ENCODE measurements at places on chromosomes 12 and 14. TPM values are rescaled to one million over a fixed set of nuclear protein-coding genes. Genes with fewer than 3 reads are reported as not detected.

DNA sequence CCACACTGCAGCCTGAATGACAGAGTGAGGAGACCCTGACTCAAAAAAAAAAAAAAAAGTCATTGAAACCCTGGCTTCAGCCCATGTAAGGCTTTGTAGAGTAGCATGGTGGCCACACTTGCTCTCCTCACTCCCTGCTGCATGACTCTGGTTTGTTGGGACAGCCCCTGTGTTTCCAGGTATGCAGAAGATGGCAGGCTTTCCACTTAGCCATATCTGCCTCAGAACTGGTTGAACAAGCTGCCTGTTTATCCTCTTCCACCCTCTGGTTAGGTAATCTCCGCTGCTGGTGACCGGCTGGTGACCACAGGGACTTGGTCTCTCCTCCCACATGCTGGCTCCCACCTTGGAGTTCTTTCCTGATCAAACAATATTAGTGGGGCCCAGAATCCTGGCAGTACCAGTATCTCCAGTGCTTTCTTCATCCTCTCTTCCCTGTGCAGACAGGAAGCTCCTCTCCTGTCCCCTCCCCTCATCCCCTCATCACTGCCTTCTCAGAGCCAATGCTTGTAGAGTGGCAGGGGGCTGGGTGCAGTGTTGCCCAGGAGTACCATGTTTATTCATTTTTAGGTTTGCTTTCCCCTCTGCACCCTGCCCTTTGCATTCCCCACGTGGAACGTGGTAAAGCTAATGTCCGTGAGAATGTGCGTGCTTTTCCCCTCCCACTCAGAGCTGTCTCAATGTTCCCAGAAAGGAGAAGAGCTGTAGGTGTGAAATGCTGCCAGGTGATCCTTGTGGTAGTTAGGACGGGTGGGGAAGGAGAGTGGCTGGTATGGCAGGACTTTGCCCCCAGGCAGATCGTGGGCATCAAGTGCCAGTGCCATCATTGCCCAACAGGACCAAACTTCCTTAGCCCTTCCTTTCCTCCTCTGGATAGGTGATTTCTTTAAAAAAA, 11.3 kb downstream of the ABHD12B start:
- peaks cover 5% of the 10 kb centered on the region for H3K27me3 ChIP-seq
- no peaks in the 10 kb centered on the region for H3K36me3 ChIP-seq
- DNase-seq = no peak
- H3K4me3 ChIP-seq = no peak overlapping the region

- H3K27me3 ChIP-seq = no peaks in the 10 kb centered on the region
- no peaks in the 10 kb centered on the region for H3K4me1 ChIP-seq
- H3K27ac ChIP-seq = no peak overlapping the region
- DNase-seq = no peak
- H3K4me3 ChIP-seq = no peak overlapping the region
Observed at GRCh38 chr14:104202259-104203070, 64.1 kb downstream of the KIF26A start.

DNA sequence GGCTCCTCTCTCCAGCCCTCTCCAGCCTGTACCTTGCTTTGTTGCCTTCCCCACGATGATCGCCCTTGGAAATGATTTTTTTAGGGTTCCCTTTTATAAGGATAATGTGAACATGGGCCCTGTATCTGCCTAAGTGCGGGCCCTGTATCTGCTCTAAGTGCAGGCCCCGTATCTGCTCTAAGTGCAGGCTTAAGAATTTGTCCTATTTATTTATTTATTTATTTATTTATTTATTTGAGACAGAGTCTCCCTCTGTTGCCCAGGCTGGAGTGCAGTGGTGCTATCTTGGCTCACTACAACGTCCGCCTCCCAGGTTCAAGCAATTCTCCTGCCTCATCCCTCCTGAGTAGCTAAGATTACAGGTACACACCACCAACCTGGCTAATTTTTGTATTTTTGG, 22.5 kb downstream of the GALNT16 start:
- DNase-seq = no peak
- H3K4me3 ChIP-seq = no peak overlapping the region
- H3K36me3 ChIP-seq = no peaks in the 10 kb centered on the region
- H3K27me3 ChIP-seq = no peaks in the 10 kb centered on the region

Gene RPL10L
- not detected for total RNA-seq

Gene PLXNC1
- total RNA-seq = 11.0 TPM

GRCh38 chr12:39972119-39972518, 133.8 kb downstream of the SLC2A13 start:
- DNase-seq = no peak
- no peak overlapping the region for H3K27ac ChIP-seq
- H3K4me3 ChIP-seq = no peak overlapping the region

Gene RNASE3
- 26.7 TPM for total RNA-seq

GRCh38 chr12:3805077-3805476, 52.2 kb upstream of the CRACR2A start:
- H3K4me3 ChIP-seq = no peak overlapping the region
- H3K27me3 ChIP-seq = no peaks in the 10 kb centered on the region
- no peak for DNase-seq
- H3K36me3 ChIP-seq = peaks cover 5% of the 10 kb centered on the region

GRCh38 chr12:94135896-94136295, 12.5 kb upstream of the PLXNC1 start:
- no peak overlapping the region for H3K4me3 ChIP-seq
- no peaks in the 10 kb centered on the region for H3K27me3 ChIP-seq
- H3K4me1 ChIP-seq = no peaks in the 10 kb centered on the region

DNA sequence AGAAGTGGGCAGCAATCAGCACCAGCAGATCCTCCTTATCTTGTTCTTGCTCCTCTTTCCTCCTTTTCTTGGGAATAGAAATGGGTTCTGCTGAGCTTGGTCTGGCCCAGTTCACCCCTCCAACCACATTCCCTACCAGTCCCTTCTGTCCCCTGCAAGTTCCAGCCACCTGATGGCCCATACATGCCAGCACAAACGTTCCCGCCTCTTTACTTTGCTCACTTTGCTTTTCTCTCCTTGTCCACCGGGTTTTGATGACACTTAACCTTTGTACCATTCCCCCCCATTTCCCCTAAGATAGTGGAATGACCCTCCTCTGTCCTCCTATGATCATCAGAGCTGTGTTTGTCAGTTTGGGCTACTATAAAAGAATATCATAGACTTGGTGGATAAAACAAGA, 23.4 kb upstream of the EML1 start:
- no peak for DNase-seq
- H3K27me3 ChIP-seq = no peaks in the 10 kb centered on the region
- H3K4me3 ChIP-seq = no peak overlapping the region
- no peaks in the 10 kb centered on the region for H3K36me3 ChIP-seq

GRCh38 chr12:65490250-65490649, 211.8 kb downstream of the MSRB3 start:
- no peak overlapping the region for H3K4me3 ChIP-seq
- no peak for DNase-seq
